ENCODE measurements at places on chromosomes 6 and 20.

DNA sequence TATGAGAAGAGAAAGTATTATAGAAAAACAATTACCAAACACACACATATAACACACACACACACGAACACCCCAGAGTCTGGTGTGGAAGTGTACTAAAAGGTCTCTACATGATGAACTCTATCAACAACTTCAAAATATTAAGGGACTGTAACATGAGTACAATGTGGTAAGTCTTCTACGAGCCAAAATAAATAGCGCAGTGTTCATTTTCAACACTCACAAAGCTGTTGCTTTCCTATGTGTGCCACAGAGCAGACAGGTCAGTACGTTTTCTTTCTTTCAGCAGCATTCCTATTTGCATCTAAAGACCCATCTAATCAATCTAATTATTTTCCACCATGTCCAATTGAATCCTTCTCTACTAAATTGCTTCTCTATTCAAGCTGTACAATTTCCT is 12.1 kb upstream of the CNKSR3 start:
- no peak for DNase-seq
- no peaks in the 10 kb centered on the region for H3K36me3 ChIP-seq
- H3K4me1 ChIP-seq, result no peaks in the 10 kb centered on the region
- no peak overlapping the region for H3K27ac ChIP-seq
- H3K27me3 ChIP-seq, result no peaks in the 10 kb centered on the region

- H3K27ac ChIP-seq, result no peak overlapping the region
- peaks cover 5% of the 10 kb centered on the region for H3K36me3 ChIP-seq
- no peak overlapping the region for H3K4me3 ChIP-seq
Observed at GRCh38 chr20:49658508-49658907, 55.2 kb downstream of the B4GALT5 start.

GRCh38 chr6:96899451-96899998 is 1.8 kb upstream of the NDUFAF4 start:
- no peak overlapping the region for H3K27ac ChIP-seq
- DNase-seq, result no peak
- H3K4me1 ChIP-seq, result peaks cover 20% of the 10 kb centered on the region
- H3K36me3 ChIP-seq, result peaks cover 12% of the 10 kb centered on the region

- no peaks in the 10 kb centered on the region for H3K36me3 ChIP-seq
- H3K4me1 ChIP-seq, result no peaks in the 10 kb centered on the region
- H3K27me3 ChIP-seq, result no peaks in the 10 kb centered on the region
- no peak for DNase-seq
- no peak overlapping the region for H3K4me3 ChIP-seq
Observed at GRCh38 chr6:17271628-17272027, 9.5 kb upstream of the RBM24 start.

GRCh38 chr6:3798055-3798919 is 46.8 kb upstream of the PXDC1 start:
- H3K4me1 ChIP-seq, result peaks cover 14% of the 10 kb centered on the region
- no peak overlapping the region for H3K4me3 ChIP-seq
- no peak overlapping the region for H3K27ac ChIP-seq
- H3K27me3 ChIP-seq, result no peaks in the 10 kb centered on the region
- H3K36me3 ChIP-seq, result no peaks in the 10 kb centered on the region
- DNase-seq, result no peak

- no peaks in the 10 kb centered on the region for H3K4me1 ChIP-seq
- no peak for DNase-seq
- no peaks in the 10 kb centered on the region for H3K36me3 ChIP-seq
- H3K4me3 ChIP-seq, result no peak overlapping the region
- no peaks in the 10 kb centered on the region for H3K27me3 ChIP-seq
Observed at GRCh38 chr6:141890661-141891060, 242.1 kb upstream of the GJE1 start.

All from MM.1S (cell line).